ENCODE measurements at places on chromosomes 11 and 22.

DNA sequence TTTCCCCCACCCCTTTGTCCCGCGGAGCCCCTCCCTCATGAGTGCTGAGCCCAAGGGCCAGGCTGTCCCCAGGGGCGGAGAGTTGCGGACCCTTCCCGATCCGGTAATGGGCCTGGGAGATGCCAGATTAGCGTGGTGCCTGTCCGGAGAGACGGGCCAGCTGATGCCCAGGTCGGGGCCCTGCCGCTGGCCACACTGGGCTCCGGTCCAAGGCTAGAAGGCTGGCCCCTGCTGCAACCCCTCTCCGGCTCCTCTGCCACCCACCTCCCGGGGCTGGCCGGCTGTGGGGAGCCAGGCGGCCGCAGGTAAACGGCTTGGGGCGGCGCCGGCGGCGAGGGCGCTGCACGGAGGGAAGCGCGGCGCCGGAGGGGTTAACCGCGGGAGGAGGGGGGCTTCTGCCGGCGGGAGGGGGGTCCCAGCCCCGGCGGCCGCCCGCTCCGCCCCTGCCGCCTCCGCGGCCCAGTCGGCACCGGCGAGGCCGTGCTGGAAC is at the start of gene KCNK4:
Gene KCNK4, plus strand, starts transcription at position 41 of the 490 bp plus-strand sequence. CDS start 1,717 bp downstream, outside the sequence.
- no peak for DNase-seq

DNA sequence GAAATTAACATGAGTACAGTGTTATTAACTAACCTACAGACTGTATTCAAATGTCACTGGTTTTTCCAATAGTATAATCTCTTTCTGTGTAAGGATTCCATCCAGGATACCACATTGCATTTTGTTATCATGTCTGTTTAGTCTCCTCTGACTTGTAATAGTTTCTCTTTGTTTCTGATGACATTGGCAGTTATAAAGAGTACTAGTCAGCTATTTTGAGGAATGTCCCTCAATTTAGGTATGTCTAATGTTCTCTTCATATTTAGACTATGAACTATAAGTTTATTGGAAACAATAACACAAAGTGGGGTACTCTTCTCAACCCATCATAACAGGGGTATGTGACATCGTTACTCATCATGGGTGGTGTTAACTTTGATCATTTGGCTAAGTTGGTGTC is 20.3 kb upstream of the ME3 start:
- no peak for DNase-seq

GRCh38 chr22:32204856-32205722 is at the start of gene RFPL2:
Gene RFPL2 (minus strand): TSS chr22:32205073. CDS start chr22:32202451, 2,622 bp downstream.
- peak; percentile 7 for DNase-seq

DNA sequence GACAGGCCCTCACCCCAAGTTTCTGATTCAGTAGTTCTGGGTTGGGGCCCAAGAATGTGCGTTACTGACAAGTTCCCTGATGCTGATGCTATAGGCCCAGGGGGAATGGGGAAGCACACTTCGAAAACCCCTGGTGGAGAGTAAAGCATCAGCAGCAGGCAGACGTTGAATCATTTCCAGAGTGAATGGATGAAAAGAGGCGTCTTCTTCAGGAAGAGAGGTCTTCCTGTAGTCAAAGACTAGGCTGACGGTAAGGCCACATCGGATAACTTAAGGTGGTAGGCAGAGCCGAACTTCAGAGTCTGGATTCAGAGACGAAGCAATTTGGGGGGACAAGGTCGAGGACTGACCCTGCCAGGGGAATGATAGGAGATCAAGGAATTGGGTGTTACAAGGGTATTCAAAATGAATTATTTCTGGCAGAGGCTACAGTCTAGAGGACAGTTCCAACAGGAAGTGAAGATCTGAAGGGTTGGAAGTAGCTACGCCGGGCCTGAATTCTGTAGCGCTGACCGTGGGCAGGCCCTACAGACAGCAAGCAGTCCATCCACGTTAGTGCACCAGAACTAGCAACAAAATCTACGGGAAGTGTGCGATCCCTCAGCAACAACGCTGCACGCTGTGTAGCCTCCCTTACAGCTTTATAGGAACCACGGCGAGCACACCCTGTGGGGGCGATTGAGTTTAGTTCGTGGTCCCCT is 862 bp upstream of the CENATAC start:
- no peak for DNase-seq

DNA sequence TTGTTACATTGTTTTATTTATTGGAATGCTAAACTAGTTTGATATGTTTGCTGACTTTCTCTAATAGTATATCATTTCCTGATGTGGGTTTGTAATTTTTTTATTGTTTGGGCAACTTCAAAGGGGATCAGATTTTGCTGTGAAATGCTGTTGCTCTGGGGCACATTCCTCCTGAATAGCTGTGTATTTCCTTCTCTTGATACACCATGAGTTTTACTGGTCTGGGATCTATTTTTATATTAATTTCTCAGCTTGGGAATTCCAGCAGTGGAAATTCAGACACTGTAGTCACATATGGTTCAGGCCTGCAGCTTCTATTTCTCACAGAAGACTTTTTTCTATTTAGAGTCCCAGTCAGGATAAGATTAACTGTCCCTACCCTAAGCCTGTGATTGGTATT is 58.9 kb downstream of the RPUSD4 start:
- DNase-seq = no peak

- no peak for DNase-seq
Measured at GRCh38 chr11:21965221-21965620, 227.7 kb upstream of the ANO5 start.

Measured in GM04504 (cell line).